ENCODE measurements at places on chromosomes 11 and 22. TPM values are rescaled to one million over a fixed set of nuclear protein-coding genes. Genes with fewer than 3 reads are reported as not detected.

DNA sequence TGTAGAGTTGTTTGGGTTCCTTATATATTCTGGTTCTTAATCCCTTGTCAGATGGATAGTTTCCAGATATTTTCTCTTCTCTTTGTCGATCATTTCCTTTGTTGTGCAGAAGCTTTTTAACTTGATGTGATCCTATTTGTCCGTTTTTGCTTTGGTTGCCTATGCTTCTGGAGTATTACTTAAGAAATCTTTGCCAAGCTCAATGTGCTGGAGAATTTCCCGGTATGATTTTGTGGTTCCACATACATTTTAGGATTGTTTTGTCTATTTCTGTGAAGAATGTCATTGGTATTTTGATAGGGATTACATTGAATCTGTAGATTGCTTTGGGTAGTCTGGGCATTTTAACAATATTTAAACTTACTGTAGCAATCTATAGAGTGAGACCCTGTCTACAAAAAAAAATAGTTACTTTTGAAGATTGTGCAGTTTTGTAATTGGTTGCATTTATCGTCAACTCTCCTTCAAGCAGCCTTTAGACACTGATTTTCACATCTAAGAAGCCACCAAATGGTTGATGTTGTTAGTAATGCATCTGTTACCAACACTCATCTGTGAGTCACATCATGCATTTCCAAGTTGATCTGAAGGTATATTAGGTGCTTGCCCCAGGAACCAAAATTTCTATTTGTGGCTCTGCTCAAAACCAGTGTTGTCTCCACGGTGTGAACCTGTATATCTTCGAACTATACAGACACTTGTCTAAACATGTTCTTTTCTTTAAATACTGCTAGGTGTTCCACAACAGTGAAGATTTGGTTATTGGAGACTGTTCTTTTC, 21.4 kb downstream of the XRCC6 start:
- no peak for DNase-seq

- DNase-seq = no peak
Observed at GRCh38 chr22:36839356-36840073, 21.3 kb upstream of the NCF4 start.

- DNase-seq = no peak
Observed at GRCh38 chr11:123742724-123743120, 1.3 kb upstream of the ZNF202 start.

The VPREB1 gene
- not detected for total RNA-seq

DNA sequence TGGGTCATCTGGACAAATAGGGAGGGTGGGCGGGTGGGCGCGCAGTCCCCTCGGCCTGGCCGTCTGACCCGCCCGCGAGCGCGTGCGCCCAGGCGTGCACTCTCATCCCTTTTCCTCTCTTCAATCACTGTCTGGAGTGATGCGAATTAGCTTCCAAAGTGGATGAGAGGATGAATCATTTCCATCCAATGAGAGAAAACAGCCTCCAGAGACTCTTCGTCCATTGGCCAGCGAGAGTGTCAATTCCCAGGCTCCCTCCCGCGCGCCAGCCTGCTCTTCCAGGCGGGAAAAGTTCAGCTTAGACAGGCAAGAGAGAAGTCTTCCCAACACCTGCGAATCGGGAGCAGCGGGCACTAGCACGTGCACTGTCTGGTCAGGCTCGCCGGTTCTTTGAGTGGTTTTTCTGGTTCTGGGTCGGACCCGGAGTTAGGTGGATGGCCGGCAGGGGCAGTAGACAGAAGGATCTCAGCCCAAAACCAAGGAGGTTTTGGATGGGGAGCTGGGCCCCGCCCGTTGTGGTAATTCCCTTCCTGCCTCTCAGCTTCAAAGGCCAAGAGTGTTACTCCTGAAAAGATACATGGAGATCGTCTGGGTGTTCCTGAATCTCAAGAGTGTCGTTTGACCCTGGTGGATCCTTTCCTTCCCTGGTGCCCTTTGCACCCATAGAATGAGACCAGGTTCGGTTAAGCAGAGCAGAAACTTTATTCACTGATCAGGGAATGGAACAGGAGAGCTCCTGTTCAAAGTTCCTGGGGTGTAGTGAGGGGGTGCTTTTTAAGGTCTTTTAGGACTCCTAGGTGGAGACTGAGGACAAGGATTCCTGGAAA, 33.4 kb upstream of the GLYATL1 start:
- DNase-seq = no peak

The OR5AR1 gene
- not detected for total RNA-seq

- DNase-seq = no peak
Observed at GRCh38 chr22:22703715-22704114, 59.3 kb downstream of the GGTLC2 start.

DNA sequence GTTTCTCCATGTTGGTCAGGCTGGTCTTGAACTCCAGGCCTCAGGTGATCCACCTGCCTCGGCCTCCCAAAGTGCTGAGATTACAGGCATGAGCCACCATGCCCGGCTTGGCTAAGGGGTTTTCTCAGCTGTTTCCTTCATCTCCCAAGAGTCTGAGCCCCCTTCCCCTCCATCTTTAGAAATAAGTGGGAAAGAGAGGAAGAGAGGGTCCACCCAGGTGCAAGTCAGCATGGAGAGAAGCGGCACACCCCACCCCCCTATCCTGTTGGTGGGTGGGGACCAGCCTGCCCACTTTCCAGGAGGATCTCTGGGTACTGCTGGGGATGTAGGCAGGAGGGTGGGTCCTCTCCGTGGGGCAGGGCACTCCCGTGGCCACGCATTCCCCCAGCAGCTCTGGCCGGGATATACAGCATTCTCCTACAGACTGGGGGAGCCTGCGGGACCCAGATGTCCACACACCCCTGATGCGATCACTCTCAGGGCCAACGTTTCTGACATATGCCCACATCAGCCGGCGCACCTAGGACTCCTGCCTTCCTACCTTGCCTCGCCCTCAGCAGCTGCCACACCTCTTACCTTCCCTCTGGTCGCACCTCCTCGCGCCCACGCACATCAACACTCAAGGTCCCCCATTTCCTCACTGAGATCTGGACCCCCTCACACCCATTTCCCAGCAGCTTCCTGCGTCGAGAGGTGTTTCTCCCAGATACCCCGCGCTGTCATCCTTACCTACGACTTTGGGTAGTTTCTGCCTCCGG, 8.9 kb downstream of the SCARF2 start:
- no peak for DNase-seq

GRCh38 chr11:69864686-69865661, 45.8 kb upstream of the FGF3 start:
- DNase-seq = no peak

DNA sequence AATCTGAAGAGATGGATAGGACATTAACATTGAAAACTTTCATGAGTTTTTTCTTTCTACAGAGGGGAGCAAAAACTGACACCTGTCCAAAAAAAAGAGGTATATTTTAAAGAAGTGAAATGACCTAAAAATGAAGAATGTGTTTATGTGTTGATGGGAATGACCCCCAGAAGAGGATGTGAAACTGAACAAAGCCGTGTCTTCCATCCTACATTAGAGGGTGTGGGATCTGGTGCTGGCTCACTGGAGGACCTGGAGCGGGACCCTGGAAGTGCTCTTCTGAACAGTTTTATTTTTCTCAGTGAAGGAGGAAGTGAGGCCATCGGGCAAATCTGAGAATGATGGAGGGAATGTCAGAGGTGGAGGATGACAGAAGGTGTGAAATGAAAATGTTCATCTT, 470.1 kb downstream of the NTM start:
- DNase-seq = no peak

The ZNF280B gene
- total RNA-seq = 0.28 TPM

GRCh38 chr22:40265783-40266182, 80.5 kb upstream of the ADSL start:
- no peak for DNase-seq

The OR51A2 gene
- not detected for total RNA-seq

DNA sequence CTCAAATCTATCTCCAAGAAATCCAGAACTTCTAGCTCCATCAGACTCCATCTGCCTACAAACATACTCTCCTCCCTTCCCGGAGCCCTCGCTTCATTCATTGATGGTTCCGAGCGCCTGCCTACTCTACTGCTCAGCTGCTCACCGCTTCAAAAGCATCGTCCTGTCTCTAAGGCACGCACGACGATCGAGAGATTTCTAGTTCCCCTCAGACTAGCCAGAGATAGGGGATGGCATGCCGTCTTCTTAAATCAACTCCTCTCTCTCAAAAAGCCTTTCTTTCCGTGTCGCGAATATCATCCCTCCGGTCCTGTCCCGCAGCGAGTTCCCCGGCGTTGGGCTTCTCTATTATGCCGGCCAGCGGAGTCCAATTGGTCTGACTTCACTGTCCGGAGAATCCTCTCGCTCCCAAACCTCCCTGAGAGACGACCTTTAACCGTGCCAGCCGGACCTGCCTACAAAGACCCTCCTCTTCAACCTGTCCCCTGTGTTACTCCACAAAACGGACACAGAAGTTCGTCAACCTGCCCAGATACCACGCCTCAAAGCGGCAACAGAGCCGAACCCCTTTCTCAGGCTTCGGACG, 592 bp downstream of the EEF1G start:
- no peak for DNase-seq

The CCDC116 gene
- 0.07 TPM for total RNA-seq

The ANO9 gene
- 0.07 TPM for total RNA-seq

DNA sequence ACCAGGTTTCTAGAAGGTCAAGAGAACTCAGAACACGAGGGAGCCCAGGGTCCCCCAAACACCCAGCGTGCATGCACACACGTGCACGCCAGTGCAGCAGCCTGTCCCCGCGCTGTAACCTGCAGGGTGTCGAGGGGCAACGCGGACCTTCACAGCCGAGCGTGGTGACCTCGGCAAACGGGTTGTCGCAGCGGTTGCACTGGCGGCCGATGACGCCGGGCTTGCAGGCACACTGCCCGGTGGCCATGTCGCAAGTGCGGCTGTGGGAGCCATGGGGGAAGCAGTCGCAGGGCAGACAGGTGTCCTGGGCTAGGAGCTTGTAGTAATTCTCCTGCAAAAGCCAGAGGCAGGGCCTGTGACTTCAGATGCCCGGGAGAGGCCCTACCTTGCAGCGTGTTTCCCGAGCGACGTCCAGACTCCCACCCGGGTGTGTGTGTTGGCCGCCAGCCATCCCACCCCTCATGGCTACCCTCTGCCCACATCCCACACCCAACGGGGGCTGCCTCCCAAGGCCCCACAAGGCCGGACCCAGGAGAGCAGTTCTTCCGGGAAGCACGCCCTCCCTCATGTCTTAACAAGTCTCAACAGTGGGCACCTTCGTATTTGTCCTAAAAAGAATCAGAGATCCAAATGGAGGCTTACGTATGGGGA, 56.1 kb downstream of the TRMU start:
- DNase-seq = no peak

DNA sequence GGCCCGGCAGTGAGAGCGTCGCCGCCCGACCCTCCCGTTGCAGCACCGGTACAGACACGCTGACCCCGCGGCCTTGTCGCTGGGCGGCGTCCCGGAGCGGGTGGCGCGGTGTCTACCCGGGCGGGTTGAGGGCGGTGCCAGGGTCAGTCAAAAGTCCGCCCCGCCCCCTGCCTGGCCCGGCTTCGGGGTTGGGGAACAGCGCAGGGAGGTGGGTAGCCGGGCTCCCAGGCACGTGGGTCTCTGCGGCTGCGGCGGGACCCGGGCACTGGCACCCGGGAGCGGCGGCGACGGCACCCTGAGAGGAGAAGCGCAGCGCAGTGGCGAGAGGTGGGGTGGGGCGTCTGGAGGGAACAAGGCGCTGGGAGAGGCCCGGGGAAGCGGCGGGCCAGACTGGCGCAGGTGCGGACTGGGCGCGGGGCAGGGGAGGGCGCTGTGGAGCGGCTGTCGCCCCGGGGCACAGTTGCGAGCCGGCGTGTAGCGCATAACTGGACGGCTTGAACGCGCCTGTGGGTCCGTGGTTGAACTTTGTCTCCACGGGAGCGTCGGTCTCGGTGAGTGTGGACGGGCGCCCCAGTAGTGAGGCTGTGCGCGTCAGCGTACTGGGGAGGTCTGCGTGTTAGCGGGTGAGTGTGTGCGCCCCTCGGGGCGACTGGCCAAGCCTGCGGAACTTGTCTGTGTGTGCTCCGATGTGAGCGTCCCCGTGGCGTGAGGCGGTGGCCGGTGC, at the start of gene P2RY2:
P2RY2 (plus strand) TSS at position 176 of the 724 bp plus-strand sequence. CDS start 15,879 bp downstream, outside the sequence.
- no peak for DNase-seq

The ABCG4 gene
- total RNA-seq = 0.35 TPM

The DEUP1 gene
- total RNA-seq = not detected

- no peak for DNase-seq
Observed at GRCh38 chr22:37711490-37711889, 14.6 kb downstream of the TRIOBP start.

- no peak for DNase-seq
Observed at GRCh38 chr11:111344032-111344431, 35.0 kb downstream of the POU2AF1 start.

GRCh38 chr11:61163714-61164605, 2.7 kb upstream of the VPS37C start:
- no peak for DNase-seq

The UBQLN3 gene
- total RNA-seq = not detected

DNA sequence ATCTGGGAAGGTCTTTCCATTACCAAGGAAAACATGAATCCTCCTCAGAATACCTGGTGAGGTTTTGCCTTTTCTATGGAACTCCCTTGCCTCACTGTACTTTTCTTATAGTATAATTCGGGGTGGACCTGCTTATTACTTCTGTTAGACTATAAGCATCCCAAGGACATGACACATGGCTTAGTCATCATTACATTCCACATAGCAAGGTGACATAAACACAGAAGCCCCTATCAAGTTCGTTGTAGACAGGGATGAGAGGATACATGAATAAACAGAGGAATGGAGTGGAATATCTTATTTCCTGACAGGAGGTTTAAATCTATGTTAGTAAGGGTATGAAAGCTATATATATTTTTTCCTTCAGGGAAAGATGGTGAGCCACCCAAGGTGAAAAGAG, 532.2 kb upstream of the CCDC90B start:
- no peak for DNase-seq

- DNase-seq = peak; percentile 63
Observed at GRCh38 chr11:88402192-88402715, 64.7 kb upstream of the CTSC start.

DNA sequence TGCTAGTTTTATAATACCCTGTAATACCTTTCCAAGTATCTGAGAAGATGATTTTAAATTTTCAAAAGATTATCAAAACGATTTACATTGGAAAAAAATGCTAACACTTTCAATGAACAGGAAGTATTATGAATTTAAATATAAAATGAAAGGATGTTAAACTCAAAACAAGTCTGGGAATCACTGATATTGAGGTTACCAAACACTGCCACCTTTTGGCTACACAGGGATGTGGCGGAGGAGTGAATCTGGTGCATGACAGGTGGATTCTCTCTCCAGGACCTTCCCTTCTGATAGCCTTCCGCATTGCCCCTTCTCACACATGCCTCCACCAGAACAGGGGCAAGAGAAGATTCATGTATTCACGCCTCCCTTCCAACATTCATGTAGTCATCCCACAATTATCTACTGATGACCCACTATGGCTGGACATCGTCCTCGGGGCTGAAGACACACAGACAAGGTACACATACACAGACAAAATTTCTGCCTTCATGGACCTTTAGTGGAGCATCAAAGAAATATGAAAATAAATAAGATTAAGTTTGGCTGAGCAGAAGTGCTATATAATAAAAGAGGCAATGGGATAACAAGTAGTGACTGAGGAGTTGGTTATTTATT, 34.7 kb downstream of the ATG16L2 start:
- DNase-seq = no peak
